AG09319 (cell line): ENCODE measurements at places on chromosomes 7 and 10.

GRCh38 chr10:76491216-76491615 is 1059.8 kb downstream of the LRMDA start:
- DNase-seq, result no peak

DNA sequence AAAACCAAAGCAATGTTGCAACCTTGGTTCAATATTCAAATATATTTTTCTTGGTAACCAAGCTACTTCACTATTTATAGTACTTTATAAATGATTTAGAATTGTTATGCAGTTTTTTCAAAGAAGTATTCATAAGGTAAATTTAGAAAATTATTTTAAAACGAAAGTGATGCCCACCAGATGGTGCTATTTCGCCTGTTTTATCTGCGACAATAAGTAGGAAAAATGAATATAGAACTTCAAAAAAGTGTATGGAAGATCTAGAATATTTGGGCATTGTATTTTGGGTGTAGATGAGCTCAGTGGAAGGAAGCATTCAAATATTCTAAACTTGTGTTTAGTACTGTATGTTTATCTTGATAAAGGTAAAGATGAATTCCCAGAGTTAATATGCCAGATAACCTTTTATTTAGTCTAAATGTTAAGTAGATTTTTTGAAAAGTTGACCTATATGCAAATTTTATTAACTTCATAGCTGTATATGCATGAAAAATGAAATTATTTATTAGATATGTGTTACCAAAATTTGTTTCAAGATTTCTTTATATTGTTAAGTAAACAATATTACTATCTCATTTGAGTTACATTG is 93.2 kb downstream of the ADK start:
- peak; percentile 34 for DNase-seq

DNA sequence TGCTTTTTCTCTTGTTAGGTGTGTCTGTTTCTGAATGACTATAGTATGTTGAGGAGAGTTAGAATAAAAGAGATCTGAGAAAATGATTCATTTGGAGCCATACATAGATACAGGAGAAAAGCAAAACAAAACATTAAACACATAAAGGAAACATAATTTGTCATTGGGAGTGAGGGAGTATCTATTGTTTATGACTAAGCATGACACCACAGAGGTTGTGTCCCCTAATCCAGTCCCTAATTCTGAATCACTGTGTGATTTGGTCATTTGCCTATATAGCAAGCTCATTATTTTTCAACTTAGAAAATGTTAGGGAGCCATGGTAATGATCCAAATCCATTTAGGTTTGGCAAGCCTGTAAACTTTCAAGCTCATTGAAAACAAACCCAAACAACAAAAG is 132.3 kb upstream of the BMPER start:
- no peak for DNase-seq

GRCh38 chr10:73732426-73732825 is 11.7 kb upstream of the SEC24C start:
- no peak for DNase-seq
